ENCODE measurements at places on chromosomes 2 and 18.

DNA sequence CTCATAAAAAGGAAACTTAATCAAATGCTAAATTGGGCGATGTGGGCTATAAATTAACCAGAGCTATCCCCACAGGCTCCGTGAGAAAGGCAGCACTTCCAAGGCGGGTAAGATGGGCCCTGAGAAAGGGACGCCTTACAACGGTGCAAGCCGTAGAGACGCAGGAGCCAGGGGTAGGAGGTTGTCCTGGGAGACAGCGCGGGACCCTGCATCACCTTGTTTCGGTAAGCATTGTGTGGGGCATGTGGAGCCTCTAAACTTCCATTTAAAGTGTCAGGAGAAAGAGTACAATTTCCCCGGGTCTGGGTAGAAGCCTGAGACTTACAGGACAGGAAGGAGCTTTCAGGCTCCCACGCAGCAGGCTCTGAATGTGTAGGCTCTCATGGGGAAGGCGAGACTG is 1.2 kb upstream of the PER2 start:
- no peak for DNase-seq

DNA sequence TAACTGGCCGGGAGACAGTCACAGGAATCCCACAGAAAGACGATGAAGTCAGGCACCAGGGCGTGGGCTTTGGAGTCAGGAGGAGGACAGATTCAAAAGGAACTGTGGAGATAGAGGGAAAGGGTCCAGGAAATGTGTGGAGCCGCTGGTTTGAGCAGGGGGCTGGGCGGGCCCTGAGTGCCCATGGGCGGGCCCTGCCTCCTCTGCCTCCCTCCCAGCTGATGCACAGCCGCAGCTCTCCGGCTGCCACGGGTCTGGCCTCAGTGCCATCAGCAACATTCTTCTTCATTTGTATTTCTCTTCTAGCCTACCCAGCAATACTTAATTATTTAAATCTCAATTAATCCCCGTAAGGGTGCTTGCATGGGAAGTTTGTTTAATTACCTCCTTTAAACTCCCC is 432.3 kb downstream of the NBAS start:
- no peak for DNase-seq

DNA sequence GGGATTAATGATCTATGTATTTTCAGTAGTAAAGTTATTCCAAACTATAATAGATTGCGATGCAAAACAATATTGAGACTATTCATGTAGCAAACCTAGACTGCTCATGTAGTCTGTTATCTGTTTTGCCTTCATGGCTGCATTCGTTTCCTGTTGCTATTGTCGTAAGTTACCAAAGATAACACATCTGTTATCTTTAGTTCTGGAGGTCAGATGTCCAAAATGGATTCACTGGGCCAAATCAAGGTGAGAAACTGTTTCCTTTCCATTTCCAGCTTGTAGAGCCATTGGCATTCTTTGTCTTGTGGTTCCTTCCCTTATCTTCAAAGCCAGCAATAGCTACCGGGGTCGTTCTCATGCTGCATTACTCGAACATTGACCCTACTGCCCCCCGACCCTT is 20.9 kb downstream of the ITGAV start:
- DNase-seq, result no peak

- no peak for DNase-seq
Measured at GRCh38 chr2:96913398-96914202, 43.7 kb upstream of the SEMA4C start.

GRCh38 chr2:71559080-71559827 is 105.9 kb downstream of the DYSF start:
- DNase-seq, result no peak

DNA sequence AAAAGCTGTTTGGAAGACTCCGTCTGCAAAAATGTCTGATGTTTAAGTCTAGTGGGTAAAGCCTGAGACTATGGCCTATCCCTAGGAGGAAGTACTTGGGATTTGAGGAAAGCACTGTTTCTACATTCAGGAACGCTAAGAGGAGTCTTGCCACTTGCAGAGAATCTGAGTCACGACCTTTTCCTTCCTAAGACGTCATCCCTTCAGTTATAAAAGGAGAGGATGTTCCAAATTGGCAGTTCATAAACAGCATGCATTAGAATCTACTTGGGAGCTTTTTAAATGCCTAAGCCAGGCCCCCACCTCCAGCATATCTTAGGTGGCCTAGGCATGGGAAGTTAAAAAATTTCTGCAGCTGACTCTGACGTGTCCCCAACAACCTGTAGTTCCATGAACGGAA is 125.9 kb downstream of the TTC32 start:
- no peak for DNase-seq

GRCh38 chr18:79825913-79826312 is 28.2 kb downstream of the KCNG2 start:
- DNase-seq, result no peak

- DNase-seq, result no peak
Measured at GRCh38 chr2:105125428-105125827, 87.6 kb downstream of the MRPS9 start.

- DNase-seq, result no peak
Measured at GRCh38 chr18:43819397-43819796, 542.1 kb upstream of the SYT4 start.

- no peak for DNase-seq
Measured at GRCh38 chr18:9705183-9705829, 2.8 kb upstream of the RAB31 start.

All from amygdala (tissue), 56 donors.